ENCODE measurements at places on chromosomes 16 and 17.

DNA sequence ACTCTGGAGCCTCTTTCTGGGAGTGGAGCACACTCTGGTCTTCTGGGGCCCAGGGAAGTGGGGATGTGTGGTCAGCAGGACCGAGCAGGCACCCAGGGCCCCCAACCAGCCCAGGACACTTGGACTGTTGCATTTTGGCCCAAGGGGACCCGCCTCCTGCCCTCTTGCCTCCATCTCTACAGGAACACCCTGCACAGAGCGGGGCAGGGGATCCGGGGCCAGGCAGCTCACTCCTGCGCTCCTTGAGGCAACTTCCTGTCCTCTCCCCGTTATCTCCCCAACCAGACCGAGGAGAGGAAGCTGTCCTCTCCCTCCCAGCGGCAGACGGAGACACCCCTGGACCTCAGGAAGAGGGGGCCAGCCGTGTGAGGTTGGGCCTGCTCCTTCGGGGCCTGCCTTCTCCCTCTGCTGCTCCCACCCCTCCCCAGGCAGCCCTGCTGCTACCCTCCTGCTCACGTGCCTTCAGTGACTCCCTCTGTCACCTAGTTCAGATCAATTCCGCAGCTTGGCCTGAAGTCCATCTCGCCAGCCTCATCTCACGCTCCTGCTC is 10.0 kb upstream of the ATP2A3 start:
- DNase-seq = no peak

DNA sequence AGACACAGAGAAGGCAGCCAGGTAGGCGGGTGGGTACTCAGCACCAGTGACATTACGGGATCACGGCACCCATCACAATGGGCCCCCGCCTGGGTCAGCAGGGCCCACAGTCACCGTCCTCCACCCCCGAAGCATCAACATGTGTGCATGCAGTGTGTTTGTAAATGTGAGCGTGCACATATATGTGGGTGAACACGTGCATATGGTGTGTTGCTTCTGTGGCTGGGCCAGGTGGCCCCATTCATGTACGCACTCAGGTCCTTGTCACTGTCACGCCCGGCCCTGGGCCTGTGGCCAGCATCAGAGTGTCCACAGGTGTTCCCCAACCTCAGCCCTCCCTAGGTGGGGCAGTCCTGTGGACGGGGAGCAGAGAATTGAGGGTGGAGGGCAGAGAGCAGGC is 37.1 kb downstream of the TNFRSF13B start:
- DNase-seq = no peak

DNA sequence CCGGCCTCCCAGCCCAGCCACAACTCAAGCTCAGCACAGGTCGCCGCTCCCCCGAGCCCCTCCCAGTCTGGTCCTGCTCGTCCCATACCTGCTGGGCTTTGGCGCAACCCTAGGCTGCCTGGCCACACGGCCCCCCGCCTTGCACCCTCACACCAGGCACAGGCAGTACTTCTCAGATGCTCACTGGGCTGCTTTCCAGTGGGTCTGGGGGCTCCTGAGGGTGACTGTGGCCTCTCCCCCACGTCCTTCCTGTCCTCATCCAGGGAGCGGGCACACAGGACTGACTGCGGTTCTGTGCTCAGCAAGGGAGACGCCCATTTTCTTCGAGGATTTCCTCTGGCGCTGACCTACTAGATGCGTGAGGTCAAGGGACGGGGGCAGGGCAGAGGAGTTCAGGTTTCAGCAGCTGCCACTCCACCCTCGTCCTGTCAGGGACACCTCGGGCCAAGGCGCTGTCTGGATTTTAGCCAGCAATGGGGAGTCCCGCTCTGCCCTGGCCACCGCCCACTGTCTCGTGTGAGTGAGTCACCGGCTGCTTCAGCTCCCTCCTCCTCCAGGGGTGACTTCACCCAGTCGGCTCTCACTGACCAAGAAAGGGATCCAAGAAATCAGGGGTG is 115.8 kb downstream of the NPIPB11 start:
- peak; percentile 79 for DNase-seq

DNA sequence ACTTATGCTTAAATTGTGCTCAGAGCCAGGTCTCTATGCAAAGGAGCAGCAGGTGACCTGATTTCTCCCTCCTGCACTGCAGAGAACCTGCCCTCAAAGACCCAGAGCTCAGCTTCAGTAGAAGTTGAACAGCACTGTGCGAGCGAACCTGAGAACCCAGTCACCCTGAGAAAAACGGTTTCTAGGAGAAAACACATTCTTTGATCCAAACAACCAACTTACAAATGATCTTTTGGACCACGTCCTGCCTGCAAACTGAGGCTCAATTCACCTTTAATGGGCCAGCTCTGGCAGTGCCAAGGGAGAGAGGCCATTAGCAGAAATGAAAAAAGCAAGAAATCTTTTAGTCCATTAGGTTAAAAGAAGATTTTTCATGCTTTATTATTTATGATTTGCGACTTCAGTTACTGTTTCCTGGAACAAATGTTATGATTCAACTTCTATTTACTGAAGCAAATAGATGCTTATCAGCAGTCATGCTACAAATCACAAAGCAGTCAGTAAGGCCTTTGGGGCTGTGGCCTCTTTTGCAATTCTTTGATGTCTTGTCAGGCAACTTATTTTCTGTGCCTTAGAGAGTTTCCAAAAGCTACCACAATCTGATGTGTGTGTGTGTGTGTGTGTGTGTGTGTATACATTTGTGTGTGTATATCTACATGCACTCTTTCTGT is 65.7 kb upstream of the LRRC37A3 start:
- DNase-seq = no peak

DNA sequence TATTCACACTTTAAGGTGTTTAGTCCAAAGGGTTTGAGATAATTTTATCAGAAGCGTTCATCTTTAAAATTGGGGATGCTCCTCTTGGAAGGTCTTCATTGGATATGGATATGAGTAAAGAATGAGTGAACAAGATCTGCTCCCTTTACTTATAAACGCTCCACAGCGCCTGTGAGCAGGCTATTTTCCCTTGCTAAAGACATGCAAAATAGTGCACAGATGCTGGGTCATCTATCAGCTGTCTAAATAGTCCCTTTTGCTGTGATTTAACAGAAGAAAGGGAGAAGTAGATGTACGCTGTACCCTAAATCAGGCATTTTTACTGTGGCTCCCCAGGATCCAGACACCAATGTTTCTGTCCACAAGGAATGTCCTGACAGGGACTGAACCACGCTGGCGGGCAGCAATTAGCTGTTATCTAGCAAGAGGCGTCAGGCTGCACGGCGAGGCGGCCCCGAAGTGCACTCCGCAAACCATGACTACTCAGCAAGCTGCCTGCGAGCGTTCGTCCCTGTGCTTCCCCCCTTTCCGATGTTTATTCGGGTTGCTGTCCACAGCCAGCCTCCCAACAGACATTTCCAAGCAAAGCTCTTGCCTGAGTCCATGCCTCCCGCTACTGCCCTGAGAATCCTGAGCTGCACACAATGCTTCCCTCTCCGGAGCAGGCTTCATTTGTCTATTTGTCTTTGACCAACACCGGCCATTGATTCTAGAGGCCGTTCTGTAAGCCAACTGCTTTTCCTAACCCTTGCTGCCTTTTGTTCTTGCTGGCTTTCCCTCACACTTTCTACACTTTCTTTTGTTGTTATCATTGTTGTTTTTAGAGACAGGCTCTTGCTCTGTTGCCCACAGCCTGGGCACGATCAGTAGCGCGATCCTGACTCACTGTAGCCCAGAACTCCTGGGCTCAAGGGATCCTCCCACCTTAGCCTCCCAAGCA is 55.7 kb upstream of the CNEP1R1 start:
- DNase-seq = no peak

GRCh38 chr17:29066606-29067005 is 23.7 kb downstream of the PIPOX start:
- DNase-seq = no peak

DNA sequence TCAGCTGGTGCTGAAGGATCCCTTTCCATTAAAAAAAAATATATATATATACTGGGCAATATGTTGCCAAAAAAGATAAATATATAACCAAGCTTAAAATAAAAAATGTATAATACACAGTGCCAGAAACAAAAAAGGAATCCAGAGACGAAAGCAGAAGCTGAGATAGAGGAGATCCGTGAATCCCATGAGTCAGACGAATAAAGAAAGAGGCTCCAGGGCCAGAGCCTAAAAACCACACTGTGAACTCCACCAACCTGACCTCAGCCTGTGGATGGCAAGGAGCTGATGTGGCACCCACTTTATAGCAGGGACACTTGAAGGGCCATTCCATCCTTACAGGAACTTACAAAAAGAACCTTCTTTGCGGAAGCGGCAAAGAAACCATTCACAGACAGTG is 34.8 kb downstream of the PITPNM3 start:
- no peak for DNase-seq

GRCh38 chr17:7843257-7843535 is 9.2 kb downstream of the KDM6B start:
- DNase-seq = no peak

- no peak for DNase-seq
Measured at GRCh38 chr17:75688209-75688825, 21.2 kb downstream of the SAP30BP start.

DNA sequence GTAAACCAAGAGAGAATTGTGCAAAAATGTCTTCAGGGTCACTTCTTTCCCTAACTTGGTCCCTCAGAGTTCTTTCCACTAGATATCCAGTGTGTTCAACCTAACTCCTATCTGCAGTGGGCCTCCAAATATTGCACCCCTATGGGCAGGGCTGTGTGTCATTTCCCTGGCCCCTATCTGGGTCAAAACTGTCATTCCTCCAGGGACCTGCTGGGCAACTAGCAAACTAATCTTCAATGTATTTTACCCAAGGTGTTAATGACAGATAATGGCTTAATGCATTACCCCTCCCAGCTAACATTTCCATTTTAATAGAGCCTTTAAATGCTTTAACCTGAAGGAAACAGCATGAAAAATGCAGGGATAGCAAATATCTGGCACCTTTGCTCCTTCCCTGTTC is 25.8 kb upstream of the SKAP1 start:
- DNase-seq = no peak

DNA sequence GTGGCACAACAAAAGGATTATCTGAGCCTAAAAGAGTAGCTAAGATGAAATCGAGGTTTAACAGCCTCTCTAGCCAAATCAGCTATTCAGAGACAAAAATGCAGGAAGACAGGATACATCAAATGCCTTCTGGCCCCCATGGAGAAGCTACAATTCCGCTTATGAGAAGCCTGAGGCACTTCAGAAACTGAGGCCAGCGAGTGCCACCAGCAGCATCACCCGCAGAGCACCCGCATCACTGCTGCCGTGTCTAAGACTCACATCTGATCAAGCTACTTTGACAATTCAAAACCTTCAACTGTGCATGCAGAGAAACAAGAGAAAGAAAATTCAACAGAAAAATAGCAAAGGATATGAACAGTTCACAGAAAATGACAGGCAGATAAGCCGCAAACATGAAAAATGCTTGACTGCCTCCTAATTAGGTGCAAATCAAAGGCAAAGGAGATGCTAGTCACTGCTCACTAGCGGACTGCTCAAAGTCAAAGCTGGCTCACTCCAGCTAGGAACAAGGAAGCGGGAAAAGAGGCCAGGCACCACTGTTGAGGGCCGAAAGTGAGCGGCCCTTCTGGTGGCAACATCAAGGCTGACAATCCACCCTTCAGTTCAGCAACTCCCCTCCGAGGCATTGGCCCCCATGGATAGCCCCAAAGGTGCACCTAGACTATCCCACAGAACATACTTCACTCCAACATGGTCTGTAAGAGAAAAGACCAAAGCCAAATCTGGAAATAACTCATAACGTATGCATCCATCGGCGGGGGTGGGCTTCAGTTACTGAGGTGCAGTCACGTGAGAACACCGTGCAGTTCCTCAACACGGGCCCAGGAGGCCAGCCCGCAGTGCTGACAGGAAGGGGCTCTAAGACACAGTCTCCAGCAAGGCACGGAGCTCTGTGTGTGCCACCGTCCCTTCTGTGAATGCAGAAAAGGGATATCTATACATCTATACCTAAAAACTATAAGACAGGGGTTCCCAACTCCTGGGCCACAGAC is 12.0 kb downstream of the MTHFSD start:
- DNase-seq = no peak

DNA sequence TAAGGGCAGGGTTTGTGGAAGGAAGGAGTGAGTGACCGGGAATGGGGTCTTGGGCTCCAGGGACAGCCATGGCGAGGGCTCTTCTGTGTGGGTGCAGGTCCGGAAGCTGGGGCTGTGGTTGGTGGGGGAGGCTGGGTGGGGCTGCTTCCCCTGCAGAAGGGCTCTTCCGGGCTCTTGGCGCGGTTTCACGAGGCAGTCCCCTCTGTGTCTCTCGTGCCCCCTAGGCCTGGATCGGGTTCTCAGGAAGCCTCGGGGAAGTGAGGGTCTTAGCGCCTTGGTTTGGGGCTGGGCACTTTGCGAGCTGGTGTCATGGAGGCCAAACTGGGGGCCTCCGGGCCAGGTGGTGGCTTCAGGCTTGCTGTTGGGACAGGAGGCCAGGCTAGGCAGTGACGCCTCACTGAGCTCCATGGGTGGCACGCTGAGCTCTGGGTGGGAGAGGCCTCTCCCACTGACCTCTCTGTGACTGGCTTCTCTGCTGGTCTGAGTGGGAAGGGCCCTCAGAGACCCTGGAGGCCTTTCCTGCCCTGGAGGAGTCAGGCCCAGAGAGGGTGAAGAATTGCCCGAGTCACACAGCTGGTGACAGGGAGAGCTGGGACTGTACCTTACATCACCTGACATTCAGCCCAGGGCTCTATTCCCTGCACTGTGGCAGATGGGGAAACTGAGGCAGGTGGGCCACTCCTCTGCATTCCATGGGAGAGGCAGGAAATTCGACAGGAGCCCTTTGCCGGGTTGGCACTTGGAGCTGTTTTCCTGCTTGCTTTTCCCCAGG is 8.2 kb downstream of the ADCY7 start:
- no peak for DNase-seq

GRCh38 chr16:50246299-50247122 is 19.8 kb upstream of the ADCY7 start:
- DNase-seq = no peak

GRCh38 chr17:3008336-3009288 is 54.8 kb downstream of the OR1D5 start:
- no peak for DNase-seq

- no peak for DNase-seq
Measured at GRCh38 chr16:50909831-50910735, 168.2 kb downstream of the CYLD start.

- no peak for DNase-seq
Measured at GRCh38 chr17:4658478-4659305, 17.2 kb upstream of the ALOX15 start.

DNA sequence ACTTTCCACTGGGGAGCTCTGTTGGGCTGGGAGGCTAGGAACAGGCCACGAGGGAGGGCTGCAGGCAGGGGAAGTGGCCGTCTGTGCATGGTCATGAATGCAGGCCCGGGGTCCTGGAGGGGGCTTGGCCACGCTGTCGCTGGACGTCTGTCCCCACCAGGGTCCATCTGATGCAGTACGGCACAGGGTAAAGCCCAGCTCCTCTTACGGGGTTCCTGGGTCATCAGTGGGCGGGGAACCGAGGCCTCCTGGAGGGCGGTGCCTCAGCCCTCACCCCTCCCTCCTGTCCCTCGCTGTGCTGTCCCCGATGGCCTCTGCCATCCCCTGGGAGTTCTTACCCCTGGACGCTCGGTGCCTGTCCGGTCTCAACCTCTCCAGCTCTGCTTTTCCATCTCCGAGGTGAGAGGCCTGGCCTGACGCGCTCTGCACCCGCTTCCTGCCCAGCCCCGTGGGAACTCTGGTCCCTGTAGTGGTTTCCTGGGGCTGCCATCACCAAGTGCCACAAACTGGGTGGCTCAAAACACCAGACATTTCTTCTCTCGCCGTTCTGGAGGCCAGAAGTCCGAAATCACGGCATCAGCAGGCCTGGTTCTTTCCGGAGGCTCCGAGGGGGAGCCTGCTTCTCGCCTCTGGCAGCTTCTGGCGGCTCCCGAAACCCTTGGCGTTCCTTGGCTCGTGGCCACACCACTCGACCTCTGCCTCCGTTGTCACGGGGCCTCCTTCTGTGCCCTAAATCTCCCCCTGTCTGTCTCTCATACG is 182.8 kb downstream of the SEC14L1 start:
- DNase-seq = no peak

GRCh38 chr16:87101903-87102302 is 215.3 kb downstream of the C16orf95 start:
- DNase-seq = no peak
